ENCODE measurements at places on chromosomes 7 and 10. TPM values are rescaled to one million over a fixed set of nuclear protein-coding genes. Genes with fewer than 3 reads are reported as not detected.

The OR2A25 gene
- not detected for total RNA-seq

The BHLHA15 gene
- not detected for total RNA-seq

The TEX47 gene
- total RNA-seq: not detected

GRCh38 chr10:126013489-126014281 lies 117.3 kb downstream of the FANK1 start:
- DNase-seq: no peak
